ENCODE measurements at places on chromosomes 12 and 14.

GRCh38 chr12:52082026-52082668, 2.6 kb downstream of the SMIM41 start:
- no peak for DNase-seq

- DNase-seq, result no peak
Observed at GRCh38 chr12:113857371-113857770, 108.8 kb downstream of the RBM19 start.

DNA sequence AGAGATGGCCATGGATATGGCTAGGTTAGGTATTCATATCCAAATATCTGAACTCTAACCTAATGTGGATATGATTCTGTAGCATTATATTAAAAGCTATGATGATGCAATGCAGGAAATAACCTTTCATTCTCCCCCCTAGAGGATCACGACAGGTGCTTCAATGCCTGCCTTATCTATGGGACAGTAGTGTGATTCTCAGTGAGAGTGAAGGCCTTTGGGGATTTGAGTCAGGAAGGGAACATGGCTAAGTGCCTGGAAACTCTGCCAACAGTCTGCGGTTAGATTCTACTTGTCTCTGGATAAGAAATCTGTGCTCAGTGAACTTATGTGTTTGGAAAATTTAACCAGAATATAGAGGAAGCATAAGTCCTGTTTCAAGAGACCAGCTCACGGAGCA, 81.8 kb downstream of the SLC38A1 start:
- no peak for DNase-seq

- DNase-seq, result no peak
Observed at GRCh38 chr14:84864548-84865271, 665.2 kb upstream of the FLRT2 start.

DNA sequence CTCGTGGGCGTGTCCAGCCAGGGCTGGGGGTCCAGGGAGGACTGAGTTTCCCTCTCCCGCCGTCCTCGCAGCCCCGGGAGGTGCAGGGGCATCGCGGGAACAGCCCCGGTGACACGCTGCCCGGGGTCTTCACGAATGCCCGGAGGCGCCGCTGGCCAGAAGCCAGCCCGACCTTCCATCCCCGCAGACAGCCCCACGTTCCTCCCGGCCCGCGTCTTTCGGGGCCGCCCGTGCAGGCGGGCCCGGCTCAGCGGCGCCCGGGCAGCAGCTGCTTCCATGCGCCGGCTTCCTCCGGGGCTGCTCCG, 827 bp upstream of the TEDC1 start:
- no peak for DNase-seq

- DNase-seq, result no peak
Observed at GRCh38 chr14:91214306-91214705, 30.2 kb downstream of the GPR68 start.

DNA sequence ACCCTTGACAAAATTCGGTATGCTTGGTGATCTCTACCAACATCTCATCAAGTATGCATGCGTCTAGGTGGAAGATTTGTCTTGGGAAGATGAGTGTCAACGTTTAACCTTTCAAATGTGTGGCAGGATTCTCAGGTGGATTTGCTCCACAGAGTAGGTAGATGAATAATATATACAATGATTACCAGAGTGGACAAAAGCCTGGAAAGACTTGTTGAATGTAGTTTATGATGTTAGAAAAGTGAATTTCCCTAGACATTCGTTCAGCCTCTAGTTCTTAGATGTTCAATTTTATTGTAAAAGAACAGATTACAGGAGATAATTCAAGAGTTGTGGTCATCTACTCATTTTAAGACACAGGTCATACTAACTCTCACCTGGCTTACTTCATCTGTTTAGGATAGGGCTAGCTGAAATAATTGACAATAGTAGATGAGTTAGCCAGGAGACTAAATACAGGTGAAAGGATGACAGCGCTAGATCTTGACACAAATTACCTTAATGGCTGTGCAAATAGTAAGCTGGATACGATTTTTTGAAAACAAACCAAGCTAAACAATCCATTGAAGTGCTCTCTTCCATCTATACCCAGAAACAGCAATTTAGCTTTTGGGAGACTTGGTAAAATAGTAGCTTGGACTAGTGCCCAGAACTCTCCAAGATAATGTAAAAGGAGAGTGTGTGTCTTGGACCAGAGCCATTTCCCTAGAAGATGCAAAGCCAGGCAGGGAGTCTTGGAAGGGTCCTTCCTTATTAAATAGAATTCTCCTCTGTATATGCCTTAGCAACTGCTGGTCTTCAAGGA, 168.0 kb downstream of the DACT1 start:
- no peak for DNase-seq

GRCh38 chr12:44647917-44648690, 228.0 kb downstream of the NELL2 start:
- no peak for DNase-seq
